ENCODE measurements at places on chromosomes 13 and 19. TPM values are rescaled to one million over a fixed set of nuclear protein-coding genes. Genes with fewer than 3 reads are reported as not detected.
A peak's percentile ranks its signal among the peaks of the same experiment; 100 is the strongest.

DNA sequence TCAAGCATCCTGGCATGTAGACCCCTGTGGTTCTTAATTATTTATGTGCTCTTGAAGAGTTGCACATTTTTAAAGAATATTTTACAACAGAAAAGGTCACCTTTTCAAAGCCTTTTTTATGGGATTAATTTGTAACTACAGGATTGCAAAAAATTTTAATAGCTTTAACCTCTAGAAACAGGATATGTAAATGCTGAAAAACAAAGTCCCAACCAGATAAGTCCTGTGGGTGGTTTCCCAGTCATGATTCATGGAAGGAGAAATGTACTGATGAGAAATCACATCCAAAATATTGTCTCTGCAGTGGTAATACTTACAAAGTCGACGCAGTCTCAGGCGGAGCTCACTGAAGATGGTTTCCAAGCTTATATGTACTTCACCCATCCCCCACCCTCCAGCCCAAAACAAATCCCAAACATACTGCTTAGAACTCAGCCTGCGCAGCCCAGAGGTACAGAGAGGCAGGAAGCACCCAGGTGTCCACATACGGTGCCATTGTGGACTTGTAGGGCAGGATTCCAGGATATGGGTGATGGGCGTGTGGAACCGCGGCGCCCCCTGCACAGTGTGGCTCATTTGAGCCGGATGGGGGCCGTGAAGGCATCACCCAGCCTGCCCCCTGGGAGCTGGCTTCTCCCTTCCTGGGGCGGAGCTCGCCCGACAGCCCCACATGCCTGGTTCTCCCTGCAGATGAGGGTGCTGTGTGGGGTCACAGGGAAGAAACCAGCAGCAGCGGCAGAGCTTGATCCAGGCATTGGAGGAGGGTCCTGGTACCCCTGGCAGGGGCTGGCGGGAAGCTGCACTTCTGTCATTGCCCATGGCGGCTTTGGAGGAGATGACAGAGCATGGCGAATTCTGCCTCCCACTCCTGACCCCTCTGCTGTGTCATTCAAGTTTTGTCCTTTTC, 101.2 kb downstream of the ATP11A start:
- DNase-seq: no peak

DNA sequence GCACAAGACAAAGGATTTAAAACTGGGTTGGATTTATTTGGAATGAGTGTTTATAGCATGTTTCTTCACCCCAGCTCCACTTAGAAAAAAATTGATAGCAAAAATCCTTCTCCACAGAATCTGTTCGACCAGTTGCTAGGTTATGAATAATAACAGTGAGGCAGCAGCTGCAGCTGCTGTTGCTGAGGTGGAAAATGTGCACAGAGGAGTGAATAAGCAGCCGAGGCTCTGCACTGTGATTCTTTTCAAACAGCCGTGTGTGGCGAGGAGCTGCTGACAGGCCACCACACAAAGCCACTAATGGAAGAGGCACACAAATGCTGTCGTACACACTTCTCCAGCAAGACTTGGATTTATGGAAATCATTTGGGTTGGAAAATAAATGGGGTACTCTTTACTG, 6.4 kb upstream of the RASL11A start:
- peak; percentile 66 for DNase-seq

- DNase-seq: no peak
Observed at GRCh38 chr13:33096886-33097605, 80.8 kb downstream of the KL start.

- no peak for DNase-seq
Observed at GRCh38 chr13:25204863-25205262, 32.8 kb upstream of the AMER2 start.

GRCh38 chr19:55781112-55781511, 12.2 kb downstream of the RFPL4AL1 start:
- no peak for DNase-seq

Gene CLEC4M
- not detected for polyA plus RNA-seq

DNA sequence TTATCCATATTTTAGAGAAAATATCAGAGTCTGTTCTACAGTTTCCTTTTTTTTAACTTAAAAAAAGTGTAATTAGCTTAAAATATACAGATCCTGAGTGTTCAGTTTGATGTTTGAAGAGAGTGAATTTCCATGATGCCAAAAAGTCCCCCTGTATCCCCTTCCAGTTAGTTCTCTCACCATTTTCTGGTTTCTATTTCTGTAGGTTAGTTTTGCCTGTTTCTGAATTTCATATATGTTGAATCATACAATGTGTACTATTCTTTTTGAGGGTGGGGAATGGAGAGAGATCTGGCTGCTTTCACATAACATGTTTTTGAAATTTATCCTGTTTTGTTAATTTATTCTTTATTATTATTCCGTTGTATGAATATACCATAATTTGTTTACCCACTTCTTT, 95.9 kb downstream of the PDS5B start:
- no peak for DNase-seq

DNA sequence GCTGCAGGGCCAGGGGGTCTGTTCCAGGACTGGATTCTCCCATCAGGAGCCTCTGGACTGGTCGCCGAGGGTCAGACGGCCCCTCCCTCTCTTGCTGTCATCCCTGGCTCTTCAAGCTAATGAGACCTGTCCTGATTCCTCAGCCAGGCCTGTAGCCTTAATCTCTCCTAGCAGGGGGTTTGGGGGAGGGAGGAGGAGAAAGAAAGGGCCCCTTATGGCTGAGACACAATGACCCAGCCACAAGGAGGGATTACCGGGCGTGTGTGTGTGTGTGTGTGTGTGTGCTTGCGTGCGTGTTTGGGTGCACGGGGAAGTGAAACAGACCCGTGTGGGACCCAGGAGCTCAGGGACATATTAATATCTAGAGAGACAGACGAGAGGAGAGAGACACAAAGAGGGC, 1.9 kb upstream of the CRX start:
- DNase-seq: no peak

DNA sequence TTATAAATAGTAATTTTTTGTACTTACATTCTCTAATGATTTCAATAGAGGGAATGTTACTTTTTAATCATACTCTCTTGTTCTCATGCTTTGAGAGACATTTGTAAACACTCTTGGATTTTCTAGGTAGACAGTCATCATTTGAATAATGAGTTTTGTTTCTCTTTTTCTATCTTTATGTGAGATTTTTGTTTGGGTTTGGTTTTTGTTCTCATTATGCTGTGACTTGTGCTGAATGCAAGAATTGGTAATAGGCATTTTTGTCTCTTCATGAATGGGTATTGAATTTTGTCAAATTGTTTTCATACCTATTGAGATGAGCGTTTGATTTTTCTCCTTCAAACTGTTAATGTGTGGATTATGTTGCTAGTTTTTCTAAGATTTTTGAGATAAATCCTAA, 56.8 kb upstream of the GPR183 start:
- no peak for DNase-seq

- no peak for DNase-seq
Observed at GRCh38 chr13:105918842-105919741, 616.4 kb downstream of the EFNB2 start.

Gene SYCN
- polyA plus RNA-seq: not detected

GRCh38 chr19:18439025-18439909, 1.3 kb upstream of the ISYNA1 start:
- DNase-seq: no peak

GRCh38 chr19:29404951-29405727, 120.7 kb upstream of the VSTM2B start:
- DNase-seq: peak; percentile 72

DNA sequence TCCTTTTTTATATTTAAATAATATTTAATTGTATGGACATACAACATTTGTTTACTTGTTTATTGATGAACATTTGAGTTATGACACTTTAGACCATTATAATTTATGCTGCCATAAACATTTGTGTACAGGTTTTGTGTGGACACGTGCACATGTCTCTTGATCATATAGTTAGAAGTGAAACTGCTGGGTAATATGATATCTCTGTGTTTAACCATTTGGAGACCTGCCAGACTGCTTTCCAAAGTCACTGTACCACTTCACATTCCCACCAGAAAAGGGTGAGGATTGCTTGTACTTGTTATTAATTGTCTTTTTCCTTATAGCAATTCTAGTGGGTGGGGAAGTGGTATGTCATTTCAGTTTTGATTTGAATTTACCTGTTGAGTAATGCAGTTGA, 145.6 kb upstream of the KLHL1 start:
- no peak for DNase-seq

Gene FAM216B
- polyA plus RNA-seq: 0.06 TPM

- DNase-seq: no peak
Observed at GRCh38 chr19:4362101-4362828, 18.9 kb downstream of the MPND start.

DNA sequence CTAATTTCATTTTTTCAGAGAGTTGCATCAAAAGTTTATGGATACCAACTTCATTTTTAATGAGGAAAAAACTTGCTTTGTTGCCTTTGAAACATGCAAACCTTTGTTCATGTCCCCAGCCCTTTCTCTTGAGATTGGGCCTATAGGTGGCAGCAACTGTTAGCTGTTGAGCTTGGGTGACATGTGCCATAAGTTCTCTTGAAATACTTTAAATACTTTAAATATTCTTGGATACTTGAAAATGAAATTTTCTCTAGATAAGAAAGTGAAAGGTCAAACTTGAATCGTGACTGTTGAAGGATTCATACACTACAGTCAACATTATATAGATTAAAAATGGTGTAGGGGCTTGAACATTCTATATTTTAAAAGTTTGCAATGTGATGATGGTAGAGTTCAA, 294.9 kb downstream of the NDFIP2 start:
- DNase-seq: no peak

GRCh38 chr19:6710273-6711077, 10.0 kb downstream of the C3 start:
- DNase-seq: no peak

GRCh38 chr19:38650911-38651584, 3.6 kb downstream of the ACTN4 start:
- no peak for DNase-seq

GRCh38 chr13:90329641-90330040, 1017.8 kb upstream of the MIR17HG start:
- DNase-seq: no peak

- DNase-seq: no peak
Observed at GRCh38 chr13:30134578-30134977, 172.8 kb downstream of the KATNAL1 start.

- no peak for DNase-seq
Observed at GRCh38 chr13:94384231-94384905, 95.1 kb downstream of the DCT start.

- no peak for DNase-seq
Observed at GRCh38 chr13:61253105-61253877, 162.4 kb downstream of the PCDH20 start.

Measured in hindlimb muscle (tissue), 1 donor.